Stimulated activated CD4-positive, alpha-beta T cell treated with anti-CD3 and anti-CD28 coated beads, Interleukin-2, amount 100 ng/mL, for 4 hours (primary cell): ENCODE measurements at places on chromosomes 6 and 20.

GRCh38 chr20:47857569-47858464 is 72.5 kb upstream of the SULF2 start:
- DNase-seq = no peak

DNA sequence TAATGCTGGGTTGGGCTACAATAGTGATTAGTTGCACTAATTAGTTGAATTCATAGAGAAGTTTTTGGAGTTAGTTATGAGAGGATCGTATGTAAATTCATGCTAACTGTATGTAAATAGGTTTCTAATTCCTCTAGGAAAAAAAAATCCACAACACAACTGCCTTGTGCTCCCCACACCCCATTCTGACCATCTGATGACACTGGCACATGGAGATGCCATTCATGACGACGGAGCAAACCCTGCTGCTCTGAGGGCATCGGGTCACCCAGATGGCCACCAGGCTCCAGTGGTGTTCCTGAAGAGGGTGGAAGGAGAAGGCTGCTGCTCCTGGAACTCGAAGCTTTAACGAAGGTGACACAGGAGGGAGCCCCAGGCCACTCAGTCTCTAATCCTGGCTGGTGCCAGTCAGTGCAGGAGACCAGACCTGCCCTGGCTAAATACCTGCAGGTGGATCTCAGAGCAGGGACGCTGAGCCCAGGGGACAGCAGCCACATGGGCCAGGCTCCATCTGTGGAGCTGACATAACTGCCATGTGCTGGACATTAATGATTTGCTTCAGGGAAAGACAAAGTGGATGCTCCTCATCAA is 90.3 kb downstream of the FAM50B start:
- no peak for DNase-seq

- no peak for DNase-seq
These were observed 486.1 kb upstream of the BTBD3 start for GRCh38 chr20:11431621-11432020.

DNA sequence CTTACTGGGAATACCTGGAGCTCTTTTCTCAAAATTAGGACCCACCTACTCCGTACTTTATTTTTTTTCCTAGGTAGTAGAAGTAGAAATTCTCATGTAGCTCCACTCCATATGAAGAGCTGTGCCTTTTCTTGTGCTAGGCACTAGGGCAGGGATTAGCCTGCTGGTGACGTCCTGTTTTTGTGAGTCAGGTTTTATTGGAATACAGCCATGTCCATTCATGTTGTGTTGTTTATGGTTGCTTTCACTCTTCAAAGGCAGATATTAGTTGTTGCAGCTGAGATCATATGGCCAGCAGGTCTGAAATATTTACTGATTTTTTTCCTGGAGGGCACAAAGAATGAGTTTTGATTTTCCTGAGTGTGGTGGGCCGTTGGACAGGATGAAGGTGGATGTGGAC is 20.5 kb downstream of the XRN2 start:
- DNase-seq = no peak

DNA sequence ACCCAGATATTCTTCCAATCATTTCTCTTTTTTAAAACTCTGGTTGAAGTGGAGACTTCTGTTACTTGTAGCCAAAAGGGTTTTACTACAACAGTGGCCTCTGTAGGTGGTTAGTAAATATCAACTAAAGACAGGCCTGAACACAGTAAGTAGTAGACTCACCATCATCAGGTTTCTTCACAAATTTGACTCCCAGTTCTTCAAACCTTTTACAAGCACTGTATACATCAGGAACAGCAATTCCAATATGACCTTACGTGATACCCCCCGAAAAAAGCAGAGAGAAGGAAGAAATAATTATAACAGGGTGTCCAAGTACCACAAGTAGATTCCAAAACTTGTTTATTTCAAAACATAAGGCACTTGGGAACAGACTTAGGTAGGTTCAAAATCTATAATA is 21.1 kb downstream of the GLO1 start:
- DNase-seq = no peak

DNA sequence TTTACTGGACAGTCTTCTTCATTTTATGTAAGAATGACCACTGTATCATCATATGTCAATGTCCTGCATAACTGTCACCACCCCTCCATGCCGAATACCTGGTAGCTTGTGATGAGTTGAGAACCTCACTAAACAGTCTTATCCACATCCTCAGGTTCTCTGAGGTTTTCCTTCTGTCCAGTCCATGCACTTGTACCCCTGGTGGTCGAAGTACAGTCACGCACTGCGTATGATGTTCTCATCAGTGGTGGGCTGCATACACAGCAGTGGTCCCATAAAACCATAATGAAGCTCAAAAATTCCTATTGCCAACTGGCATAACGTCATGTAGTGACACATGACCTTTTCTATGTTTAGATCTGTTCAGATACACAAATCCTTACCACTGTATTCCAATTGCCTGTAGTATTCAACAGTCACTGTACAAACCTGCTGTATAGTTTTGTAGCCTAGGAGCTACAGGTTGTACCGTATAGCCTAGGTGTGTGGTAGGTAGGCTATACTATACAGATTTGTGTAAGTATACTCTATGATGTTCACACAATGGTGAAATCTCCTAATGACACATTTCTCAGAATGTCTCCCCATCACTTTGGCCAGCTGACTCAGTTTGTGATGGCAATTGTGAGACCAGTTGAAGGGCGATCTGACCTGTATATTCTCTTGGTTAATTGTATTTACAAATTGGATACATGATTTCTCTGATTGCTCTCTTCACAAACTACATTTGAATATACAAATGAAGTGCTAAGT is 31.3 kb upstream of the SDCBP2 start:
- DNase-seq = no peak

DNA sequence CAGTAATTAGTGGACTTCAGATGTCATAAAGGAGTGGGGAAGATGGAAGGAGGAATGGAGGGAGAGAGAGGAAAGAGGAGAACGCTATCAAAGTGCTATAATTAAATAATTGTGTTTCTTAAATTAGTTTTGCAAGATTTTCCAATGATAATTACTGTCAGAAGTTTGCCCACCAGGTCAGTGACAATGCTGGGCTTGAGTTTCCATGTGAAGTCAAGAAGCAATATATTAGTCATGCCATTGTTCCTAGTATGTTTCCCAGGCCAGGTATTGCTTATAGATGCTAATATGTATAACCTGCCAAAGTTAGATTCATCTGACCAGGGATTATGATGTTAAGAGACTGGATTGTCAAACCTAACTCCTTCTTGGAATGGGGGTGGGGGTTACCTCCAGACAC is 131.9 kb downstream of the GJA10 start:
- no peak for DNase-seq

- peak; percentile 28 for DNase-seq
These were observed 24.3 kb downstream of the RBL1 start for GRCh38 chr20:37071481-37071911.

GRCh38 chr6:32367644-32368043 is 4.1 kb downstream of the TSBP1 start:
- DNase-seq = no peak
